ENCODE measurements at places on chromosomes 13 and 19.

DNA sequence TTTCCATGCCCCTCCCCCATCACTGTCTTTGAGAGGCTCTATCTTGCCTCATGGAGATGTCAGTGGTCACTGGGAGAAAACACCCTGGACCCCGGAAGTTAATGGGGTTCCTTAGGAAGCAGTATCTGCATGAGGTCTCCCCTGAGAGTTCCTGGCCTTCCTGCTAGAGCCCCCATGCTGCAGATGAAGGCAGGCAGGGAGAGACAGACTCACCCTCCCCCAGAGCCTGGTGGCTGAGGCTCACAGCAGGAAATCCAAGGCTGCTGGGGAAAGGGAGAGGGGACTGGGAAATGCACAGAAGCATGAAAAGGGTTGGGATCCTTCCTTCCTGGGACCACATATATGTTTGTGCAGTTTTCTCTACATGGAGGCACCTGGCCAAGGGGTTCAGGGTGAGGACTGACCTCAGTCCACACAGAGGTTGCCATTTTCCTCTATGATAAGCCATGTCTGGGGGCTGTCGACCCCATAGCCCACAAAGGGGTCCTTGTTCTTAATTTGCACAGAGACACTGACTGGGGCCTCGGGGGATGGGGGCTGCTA, 95.4 kb downstream of the RNASEH2B start:
- no peak for DNase-seq

GRCh38 chr19:46861691-46862502, 1.1 kb downstream of the ARHGAP35 start:
- DNase-seq = peak; percentile 24

DNA sequence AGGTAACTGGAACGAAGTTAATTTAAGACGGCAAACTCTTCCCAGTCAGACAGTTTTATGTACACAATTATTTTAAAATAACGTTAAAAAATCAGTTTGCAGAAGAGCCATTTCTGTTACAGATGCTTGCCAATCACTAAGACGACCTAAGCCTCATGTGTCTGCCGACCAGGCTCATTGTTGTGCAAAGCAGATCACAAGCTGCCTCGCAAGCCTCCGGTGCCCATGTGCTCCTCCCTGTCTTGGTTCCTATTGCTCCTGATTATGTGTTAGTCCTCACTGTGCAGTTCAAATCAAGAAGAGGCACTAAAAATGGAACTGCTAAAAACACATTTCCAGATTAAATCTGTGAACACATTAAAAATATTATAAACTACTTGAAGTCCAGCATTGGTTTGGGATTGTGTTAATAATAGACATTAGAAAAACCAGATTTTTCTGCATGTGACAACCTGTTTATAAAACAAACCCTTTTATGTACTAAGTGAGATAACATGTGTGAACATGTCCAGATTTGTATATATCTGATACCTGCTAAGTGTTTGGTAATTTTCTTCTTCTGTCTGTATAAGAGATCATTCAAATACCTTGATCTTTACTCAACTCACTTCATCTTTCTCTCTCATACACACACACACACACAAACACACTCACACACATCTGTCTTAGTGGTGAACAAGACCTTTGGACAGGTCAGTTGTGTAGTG, 81.9 kb upstream of the SLC15A1 start:
- DNase-seq = no peak

- DNase-seq = no peak
These were observed 372.7 kb downstream of the ZNF536 start for GRCh38 chr19:30744741-30745475.

DNA sequence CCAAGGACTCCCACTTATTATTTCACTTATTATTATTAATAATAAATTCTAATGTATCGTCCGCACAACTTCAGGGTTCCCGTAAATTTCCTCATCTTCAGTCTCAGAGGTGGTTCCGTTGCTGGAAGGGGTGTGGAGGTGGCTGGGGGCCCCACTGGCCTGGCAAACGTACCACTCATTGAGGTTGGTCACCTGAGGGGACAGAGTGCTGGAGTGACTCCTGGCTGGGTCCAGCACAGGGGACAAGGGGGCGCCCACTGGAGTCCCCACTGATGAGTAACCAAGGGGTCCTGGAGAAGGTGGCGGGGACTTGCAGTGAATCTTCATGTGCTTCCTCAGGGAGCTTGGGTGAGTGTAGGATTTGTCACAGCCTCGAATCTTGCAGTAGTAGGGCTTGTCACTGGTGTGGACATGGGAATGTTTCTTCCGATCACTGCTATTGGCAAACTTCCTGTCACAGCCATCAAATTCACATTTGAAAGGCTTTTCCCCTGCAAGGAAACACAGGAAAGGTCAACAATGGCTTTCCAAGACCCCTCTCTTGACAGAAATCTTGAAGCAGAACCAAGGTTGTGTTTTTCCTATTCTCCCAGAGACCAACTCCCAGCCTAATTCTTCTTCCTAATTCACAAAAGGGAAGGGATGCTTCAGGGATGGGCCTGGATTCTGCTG, 6.1 kb downstream of the ZIC5 start:
- DNase-seq = no peak

DNA sequence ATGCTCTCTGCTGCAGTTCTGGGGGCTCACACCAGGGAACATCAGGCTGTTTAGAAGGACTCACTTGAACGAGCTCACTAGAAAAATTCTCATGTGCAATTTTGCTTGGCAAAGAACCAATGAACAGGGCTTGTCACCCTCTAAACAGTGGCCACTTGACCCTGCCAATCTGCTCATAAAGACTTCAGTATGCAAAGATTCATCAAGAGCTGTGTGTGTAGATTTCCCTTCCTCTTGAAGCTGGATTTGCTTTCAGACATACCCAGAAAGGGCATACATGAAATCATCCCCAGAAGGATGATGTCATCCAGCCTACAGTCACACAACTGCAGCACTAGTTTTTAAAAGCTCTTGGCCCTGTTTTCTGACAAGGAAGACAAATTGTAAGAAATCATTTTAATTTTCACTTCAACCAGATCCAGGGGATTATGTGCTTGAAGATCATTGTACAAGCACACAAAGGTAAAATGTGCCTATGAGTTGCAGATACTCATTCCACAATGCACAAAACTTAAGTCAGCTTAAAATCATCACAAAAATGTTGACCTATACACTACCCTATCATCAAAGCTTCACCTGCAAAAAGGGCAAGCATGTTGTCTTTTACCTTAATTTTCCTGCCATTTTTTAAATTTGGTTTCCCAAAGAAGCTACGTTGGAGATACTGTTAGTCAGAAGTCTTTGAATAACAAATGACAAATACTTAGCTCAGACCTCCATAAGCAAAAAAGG, 5.2 kb upstream of the STK24 start:
- peak; percentile 72 for DNase-seq

DNA sequence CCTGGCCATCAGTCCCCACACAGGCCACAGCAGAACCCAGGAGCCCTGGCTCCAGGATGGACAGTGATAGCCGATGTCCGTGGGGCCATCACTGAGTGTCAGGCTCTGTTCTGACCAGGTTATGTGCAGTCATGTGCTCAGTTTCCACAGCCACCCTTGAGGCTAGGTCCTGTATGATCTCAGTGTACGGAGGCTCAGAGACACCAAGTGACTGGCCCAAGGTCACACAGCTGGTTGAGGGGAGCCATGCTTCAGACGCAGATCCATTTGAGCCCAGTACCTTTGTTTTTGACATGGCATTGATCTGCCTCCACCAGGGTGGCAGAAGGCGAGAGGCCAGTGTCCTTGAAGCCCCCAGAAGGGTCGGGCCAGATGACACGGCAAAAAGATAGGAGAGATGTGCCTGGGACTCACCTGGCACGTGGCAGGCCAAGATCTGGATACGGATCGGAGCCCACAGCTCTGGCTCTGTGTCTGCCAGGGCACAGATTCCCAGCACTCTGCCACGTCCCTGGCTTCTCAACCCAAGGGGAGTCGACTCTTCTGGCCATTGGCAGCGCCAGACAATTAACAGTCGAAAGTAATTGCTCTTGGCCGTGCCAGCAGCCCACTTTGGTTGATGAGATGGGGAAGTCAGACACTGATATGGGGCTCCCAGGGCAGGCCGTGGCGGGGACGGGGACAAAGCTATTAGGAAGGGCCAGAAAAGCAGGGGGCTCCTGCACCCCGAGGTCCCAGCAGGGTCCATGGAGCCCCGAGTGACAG, 15.6 kb downstream of the EVI5L start:
- DNase-seq = no peak

DNA sequence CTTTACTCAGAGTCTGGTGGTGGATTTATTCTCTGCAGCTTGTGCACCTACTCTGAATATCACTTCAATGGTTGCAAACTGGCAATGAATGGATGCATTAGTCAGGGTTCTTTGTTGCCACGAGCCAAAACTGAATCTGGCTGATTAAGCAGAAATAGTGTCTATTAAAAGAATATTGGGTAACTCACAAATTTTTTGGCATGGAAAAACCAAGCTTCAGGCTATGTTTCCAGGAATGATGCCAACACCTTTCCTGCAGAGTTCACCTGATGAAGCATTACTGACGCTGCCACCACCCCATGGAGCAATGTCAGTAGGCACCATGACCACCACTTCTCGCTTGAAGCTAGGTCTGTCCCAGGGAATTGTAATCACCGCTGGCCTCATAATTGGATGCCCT, 597.8 kb upstream of the SLC10A2 start:
- no peak for DNase-seq

DNA sequence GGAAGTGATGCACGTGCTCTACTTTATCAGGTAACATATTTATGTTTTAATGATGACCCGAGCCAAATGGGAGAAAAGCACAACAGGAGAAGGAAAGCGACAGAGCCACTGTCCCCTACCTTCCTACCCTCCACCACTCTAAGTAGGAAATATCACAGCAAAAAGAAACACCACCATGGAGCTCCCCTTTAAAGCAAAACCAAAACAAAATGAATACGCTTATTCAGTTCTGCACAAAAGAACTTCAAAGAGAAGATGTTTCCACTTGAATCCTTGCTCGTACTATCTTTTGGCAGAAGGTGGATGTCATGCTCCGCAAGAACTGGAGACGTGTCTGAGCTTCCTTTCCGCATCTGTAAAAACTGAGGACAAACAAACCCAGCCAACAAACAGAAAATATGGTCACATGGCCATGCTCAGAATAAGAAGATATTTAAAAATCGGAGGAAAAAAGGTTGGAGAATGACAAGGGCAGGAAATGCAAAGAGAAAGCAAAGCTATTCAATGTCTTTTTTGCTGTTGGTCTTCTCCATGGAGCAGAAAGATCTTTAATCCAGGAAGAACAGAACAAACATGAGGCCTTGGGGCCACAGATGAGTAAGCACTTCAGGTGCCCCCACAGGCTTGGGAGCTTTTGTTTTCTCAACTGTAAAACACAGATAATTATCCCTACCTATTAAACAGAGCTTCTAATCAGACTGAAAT, 19.5 kb downstream of the N4BP2L1 start:
- no peak for DNase-seq

DNA sequence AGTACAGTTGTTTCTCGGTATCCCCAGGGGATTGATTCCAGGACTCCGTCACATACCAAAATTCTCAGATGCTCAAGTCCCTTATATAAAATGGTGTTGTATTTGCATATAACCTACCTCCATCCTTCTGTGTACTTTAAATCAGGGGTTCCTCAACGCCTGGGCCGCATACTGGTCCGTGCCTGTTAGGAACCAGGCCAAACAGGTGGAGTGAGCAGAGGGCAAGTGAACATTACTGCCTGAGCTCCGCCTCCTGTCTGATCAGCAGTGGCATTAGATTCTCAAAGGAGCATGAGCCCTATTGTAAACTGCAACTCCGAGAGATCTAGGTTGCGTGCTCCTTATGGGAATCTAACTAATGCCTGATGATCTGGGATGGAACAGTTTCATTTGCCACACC, 42.2 kb upstream of the KCTD4 start:
- DNase-seq = no peak

DNA sequence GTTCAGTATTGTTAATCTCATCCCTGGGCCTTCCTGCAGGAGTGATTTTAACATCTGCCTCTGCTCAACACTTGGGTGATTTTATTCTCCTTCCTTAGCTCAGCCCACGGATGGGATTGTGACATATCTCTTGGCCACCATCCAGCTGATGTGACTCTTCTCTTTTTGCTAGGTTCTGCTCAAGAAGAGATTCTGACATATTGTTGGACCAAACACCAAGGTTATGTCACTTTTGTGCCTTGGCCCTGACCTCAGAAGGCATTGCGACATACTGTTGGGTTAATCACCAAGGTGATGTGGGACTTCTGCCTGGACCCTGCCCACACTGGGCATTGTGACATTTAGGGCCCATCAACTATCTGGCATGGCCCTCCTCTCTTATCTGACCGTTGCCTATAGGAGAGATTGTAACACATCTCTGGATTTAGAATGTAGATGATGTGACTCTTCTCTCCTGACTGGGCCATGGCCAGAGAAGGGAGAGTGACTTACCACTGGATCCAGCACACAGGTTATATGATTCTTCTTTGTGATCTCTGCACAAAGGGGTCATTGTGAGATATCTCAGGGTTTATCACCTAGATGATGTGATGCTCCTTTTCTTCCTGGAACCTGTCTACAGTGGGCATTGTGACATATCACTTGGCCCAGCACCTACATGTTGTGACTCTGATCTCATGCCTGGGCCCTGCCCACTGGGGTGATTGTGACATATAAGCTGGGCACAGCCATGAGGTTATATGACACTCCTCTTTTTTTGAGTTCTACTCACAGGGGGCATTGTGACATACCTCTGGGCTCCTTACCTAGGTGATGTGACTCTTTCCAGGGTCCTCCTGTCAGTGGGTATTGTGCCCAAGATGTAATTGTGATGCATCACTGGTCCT, 88.8 kb downstream of the ZNF429 start:
- no peak for DNase-seq

- no peak for DNase-seq
These were observed 9.5 kb upstream of the TMEM255B start for GRCh38 chr13:113749507-113749906.

DNA sequence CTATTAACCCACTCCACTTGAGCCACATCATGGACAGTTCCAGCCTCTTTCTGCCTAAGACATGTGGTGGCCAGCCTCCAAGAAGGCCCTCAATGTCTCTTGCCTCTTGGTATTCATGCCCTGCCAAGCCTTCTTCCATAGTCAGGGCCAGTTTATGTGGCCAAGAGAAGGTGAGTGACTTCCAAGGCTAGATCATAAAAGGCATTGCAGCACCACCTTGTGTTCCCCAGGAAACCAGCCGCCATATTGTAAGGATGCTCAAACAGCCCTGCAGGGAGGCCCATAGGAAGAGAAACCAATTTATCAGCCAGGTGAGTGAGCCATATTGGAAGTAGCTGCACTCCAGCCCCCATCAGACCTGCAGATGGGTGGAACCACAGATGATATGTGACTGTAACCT, 12.3 kb upstream of the DNMT1 start:
- no peak for DNase-seq

- no peak for DNase-seq
These were observed 14.2 kb downstream of the FCAR start for GRCh38 chr19:54888239-54888638.

DNA sequence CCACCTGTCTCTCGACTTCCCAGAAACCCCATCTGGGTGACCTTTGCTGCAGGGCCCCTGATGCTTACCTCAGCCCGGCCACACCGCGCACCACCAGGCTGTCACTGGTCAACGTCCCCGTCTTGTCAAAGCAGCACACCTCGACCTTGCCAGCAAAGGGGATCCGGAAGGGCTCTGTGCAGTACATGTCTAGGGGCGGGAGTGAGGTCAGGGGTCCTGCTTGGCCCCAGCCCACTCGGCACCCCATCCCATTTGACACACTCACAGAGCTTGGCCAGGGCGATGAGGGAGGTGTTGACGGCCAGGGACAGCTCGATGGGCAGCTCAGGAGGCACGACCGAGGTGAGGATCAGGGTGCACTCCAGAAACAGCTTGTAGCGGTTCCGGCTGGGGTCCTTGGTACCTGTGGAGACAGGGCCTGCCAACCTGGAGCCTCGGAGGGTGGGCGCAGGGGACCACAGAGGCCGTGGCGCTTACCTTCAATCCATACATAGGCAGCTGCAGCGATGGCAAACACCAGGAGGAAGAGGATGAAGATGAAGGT, 8.4 kb downstream of the ATP13A1 start:
- no peak for DNase-seq
